ENCODE measurements at places on chromosomes 3 and 15.

DNA sequence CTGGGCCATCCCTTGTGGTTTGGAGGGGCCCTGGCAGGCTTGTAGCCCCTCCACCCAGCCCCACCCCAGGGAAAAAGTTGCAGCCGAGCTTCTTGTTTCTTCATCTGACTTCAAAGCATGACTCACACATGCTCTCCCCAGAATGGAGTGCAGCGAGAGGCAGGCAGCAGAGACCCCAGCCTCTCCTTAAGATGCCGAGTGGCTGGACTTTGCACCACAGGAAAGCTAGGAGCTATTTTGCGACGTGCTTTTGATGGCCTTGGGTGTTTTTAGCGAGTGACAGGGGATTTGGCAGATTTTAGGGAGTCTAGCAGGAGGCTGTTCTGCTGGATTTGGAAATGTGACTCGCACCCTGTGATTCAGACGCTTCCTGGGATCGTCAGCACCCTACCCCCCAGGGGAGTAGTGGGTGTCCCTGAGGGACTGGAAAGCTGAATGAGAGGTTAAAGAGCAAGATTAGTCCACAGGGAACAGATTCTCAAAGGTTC, 14.2 kb downstream of the BAHD1 start:
- no peak for DNase-seq

GRCh38 chr3:42226470-42227425, 39.2 kb downstream of the CCK start:
- DNase-seq: no peak

DNA sequence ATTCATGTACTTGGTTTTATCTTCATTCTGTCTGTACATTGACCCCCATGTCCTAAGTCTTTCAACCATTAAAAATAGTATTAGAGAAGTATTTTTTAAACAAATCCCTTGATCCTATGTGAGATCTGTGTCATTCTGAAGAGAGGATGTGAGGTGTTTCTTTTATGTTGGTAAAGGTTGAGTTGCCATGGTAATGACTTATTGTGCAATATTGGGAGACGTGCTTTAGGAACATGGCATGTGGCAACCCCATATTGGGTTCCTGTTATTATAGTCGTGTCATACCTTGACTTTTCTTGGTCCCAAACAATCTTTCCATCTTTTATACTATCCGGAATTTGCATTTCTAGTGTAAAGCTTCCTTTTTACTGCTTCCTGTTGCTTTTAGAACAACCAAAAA, 203.1 kb downstream of the KCNAB1 start:
- DNase-seq: no peak

DNA sequence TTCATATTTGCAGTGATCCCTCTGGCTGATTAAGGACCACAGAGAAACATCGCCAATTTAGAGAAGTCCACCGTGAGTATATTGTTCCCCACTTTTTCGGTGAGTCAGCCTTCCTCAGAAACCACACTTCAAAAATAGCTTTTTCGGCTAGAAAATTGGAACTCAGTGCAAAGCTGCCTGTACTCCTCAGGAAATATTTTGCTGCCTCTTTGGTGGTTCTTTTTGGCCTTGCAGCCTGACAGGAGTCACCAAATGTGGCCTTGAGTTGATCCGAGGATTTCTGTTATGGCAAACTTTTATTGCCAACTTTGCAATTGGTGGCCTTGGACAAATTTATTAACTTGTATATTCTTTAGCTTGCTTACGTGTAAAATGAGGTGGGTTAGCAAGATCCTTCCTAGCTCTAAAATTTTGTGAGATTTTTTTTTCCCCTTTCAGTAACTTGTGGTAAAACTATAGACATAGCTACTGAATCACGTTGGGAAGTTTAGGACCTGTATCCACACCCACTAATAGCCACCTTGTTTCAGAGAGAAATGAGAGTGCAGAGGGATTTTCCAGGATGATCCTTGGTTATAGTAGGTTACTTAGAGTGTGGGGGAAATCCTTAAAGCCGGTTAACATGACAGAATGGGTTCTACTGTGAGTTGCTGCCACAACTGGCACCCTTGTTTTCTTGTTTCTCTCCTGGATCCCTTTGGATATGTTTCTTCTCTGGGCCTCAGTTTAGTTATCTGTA, 9.9 kb downstream of the ARL6IP5 start:
- no peak for DNase-seq

DNA sequence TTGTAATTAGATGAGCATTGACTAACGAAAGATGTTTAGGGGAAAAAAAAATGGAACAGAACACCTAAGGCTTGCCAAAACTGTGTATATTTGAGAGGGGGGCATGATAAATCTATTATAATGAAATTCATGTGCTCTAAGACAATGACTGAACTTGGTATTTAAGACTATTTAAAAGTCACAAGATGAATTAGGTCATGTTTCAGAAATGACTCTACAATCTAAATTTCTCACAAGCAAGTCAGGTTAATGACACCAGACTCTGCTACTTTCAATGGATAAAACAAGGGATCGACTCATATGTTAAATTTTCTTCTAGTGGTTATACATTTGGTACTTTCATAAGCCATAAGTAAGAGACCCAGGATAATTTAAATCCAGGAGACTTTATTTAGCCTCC, 78.4 kb downstream of the DUT start:
- no peak for DNase-seq

- DNase-seq: no peak
Measured at GRCh38 chr3:66762916-66763693, 235.0 kb upstream of the KBTBD8 start.

DNA sequence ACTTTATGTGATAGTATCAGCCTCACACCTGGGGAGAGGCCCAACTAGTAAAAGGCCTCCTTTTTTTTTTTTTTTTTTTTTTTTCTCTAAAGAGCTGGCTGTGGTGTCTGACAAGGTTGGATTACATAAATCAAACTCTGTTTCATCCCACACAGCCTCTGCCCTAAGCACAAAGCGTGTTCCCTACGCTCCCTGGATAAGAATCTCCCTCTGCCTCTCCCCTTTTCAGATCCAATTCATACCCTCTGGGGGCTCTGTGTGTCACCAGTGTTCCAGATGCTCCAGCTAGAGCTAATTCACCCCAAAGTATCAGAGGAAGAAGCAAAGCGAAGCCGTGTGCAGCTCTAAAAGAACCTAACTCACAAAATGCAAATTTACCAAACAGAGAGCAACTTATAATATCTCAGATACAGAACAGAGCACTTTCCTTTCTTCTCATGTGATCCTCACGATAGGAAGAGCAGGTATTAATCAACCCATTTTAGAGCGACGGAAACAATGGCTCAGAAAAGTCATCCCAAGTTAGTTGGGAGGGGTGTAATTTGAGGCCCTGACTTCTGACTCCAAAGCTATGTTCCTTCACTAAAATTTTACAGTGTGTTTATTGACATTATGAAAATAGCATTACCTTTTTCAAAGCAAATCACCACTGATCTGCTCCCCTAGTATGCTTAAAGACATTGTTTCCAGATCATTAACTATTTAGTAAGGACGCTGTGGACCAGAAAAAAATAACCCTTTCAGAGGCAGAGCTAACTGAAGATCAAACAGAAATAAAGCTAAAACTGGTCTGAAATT, 12.4 kb downstream of the BMF start:
- no peak for DNase-seq

DNA sequence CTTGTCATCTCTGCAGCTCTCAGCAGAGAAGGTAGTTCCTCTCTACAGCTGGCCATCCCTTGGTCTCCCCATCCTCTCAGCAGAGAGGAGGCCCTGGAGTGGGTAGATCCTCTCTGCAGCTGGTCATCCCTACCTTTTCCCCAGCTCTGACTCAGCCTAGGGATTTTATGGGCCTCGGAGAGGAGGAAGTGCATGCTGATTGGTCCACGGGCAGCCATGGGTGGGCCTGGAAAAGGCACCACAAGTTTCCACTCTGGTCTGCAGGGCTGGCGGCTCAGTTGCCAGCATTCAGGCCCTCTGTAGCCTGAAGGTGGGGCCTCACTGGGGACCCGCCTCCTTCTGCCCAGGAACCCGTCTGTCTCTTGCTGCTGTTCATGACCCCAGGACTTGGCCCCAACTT, 36.9 kb downstream of the NR1D2 start:
- no peak for DNase-seq

GRCh38 chr3:61808526-61808925, 247.2 kb downstream of the PTPRG start:
- no peak for DNase-seq

DNA sequence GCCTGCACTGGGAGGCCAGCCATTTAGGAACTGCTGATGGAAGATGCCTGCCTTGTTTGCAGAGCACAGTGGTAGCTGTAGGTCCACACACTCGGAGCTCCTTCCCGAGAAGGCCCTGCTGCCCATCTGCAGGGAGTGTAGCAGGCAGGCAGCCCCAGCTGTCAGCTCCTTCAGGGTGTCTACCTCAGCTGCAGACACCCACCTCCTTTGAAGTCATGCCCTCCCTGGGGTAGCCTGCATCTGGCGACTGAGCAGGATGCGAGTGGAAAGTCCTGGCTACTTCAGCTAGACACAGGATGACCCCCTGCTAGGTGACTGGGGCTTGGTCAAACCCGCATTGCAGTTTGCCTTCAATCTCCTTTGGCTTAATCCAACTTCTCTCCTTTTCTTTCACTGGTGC, 93.2 kb upstream of the TLE3 start:
- no peak for DNase-seq

- DNase-seq: no peak
Measured at GRCh38 chr15:47888385-47889100, 171.2 kb downstream of the SEMA6D start.

- DNase-seq: no peak
Measured at GRCh38 chr3:71162221-71162620, 421.3 kb downstream of the FOXP1 start.

DNA sequence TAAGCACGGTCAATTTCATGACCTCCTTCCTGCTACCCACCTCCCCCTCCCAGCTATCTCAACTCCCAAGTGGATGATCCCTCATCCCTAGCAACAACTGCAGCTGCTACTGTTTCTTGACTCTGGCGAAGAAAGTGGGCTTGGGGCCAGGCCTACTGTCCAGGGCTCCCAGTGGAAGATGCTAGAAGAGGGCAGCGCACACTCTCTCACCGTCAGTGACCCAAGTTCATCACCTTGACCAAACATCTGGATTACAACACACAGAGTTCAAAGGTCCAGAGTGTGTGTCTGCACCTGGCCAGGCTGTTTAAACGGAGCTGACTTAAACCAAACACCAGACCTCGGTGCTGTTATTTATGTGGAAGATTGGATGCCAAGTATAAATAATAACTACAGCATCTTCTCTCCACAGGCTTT, 385.6 kb downstream of the SHQ1 start:
- no peak for DNase-seq

GRCh38 chr3:49238274-49239127, 38.5 kb downstream of the C3orf62 start:
- no peak for DNase-seq

GRCh38 chr3:30437171-30437601, 169.2 kb upstream of the TGFBR2 start:
- DNase-seq: peak; percentile 80

Measured in brain pericyte (primary cell).